T-helper 17 cell (primary cell): ENCODE measurements at places on chromosomes 12 and 14.

DNA sequence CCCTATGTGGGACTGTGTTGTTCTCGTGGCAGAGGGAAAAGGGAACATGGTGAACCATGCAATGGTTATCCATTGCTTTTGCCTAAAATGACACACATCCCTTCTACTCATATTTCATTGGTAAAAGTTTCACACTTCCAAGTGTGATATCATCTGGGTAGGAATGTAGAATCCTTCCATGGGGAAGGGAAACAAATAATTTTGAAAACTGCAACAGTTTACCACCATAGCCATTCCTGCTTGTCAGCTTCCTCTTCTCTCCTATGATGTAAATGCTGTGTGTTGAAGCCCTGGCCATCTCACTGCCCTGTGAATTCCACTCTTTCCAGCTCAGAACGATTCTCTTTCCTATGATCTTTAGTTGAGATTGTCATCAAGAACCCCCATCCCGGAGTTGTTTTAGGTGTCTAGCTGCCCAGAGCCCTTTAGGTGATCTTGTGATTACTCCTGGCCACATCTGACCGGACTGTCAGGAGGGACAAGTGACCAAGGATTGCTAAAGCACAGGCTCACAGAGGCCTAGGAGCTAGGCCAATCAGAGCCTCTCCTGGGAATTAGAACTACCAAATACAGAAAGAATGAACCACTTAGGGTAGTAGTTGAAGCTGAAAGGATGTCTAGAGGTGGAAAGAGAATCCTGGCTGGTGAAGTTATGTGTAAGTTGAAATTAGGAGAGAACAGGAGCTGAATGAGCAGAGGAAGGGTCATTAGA is 84.6 kb downstream of the VCPKMT start:
- no peak for DNase-seq

- DNase-seq, result no peak
Measured at GRCh38 chr12:102917026-102917787, at the start of gene PAH. Gene PAH (minus strand): TSS chr12:102917244. CDS start chr12:102917130, 114 bp downstream.

DNA sequence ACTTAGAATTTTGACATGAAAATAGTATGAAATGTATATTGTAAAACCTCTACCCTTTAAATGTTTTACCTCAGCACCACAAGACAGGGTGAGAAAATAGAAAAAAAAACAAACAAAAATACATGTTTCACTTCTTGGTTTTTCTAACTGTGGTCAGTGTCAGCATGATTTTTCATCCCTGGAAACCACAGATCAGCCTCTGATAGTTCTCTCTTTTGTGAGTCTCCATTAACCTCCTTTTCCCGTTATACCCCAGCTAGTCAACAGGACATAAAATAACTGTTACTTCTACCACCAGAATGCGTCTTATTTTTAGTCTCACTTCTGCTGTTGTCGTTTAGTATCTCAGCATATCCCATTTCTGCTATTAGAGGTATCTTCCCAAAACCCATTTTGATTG is 48.3 kb upstream of the KCNMB4 start:
- no peak for DNase-seq

DNA sequence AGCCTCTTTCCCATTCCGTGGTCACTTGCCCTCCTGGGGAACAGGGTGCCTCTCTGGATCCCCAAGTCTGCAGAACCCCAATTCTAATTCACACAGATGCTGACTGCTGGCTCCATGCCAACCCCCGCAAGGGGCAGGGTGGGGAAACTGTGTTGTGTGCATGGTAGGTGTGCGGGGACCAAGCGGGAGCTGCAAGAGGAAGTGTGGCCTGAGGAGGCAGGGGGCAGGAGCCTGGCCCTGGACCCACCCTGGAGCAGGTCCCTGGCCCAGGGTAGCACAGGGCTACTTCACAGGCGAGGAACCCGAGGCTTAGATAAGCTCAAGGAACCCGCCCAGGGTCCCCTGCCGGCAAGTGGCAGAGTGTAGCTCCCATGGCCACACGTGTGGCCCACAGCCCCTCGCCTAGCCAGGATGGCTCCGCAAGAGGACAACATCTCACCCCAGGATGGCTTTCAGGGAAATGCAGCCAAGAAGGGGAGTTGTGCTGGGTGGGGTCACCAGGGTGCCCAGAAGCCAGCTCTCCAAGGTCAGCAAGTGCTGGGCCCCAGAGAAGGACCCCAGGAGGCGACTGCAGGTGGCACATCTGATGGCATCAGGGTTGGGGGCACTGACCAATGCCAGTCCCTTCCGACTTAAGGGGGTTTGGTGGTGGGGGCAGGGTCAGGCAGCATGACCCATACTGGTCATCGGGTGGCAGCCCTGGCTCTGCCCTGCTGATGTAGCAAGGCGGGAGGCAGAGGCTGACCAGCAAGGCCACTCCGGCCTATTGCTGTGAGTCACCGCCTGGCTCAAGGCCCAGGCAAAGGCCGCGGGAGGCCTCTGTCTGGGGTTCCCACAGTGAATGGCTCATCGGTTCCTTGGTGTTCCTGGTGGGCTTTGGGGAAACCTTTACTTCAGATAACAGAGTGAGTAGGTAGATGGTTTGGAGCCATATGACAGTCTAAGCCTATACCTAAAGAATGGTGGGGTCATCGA is 37.3 kb upstream of the EML1 start:
- no peak for DNase-seq

- no peak for DNase-seq
Measured at GRCh38 chr14:41634286-41634685, 27.6 kb downstream of the LRFN5 start.

DNA sequence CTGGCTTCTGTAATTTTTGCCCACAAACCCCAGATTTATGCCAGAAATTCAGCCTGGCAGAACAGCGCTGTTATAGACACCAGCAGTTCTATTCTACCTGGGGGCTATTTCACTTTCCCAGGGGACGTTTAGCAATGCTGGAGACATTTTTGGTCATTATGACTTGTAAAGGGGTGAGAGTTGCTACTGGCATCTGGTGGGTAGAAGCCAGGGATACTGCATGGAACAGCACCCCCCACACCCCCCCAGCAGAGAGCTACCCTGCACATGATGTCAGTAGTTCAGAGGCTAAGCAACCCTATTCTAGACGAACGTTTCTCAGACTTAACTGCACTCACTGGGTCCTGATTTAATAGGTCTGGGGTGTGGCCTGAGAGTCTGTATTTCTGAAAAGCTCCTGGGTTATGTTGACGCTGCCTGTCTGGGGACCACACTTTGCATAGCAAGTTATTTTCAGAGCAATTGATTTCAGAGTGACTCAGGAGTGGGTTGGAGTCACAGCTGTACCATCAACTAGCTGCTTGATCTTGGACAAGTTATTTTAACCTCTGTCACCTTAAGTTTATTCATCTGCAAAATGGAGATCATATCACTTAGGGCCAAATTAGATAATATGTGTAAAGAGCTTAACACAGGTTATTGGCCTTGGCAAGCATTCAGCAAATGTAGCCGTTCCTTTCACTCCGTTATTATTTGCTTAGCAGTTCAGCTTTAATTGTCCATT is 48.5 kb downstream of the CHST11 start:
- DNase-seq, result no peak

DNA sequence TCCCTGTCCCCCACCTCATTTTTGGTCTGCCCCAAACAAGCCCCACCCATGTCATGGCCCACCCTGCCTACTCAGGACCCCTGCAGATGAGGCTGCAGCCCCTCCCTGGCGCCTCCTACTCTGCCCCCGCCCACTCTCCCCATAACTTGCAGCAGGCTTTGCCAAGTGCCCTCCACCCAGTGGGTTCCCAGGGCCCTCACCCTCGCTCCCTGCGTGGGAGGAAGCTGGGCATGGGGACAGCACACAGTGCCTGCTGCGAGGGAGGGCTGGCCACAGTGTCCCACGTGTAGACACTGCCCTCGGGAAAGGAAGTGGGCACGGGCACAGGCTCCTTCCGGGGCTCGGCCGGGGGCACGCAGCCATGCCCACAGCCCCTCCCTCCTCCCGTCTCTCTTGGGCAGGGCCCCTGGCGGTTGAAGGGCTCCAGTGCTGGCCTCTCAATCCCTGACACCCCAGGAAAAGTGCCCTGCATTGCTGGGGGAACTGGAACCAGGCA is 9.4 kb downstream of the AKT1 start:
- no peak for DNase-seq

DNA sequence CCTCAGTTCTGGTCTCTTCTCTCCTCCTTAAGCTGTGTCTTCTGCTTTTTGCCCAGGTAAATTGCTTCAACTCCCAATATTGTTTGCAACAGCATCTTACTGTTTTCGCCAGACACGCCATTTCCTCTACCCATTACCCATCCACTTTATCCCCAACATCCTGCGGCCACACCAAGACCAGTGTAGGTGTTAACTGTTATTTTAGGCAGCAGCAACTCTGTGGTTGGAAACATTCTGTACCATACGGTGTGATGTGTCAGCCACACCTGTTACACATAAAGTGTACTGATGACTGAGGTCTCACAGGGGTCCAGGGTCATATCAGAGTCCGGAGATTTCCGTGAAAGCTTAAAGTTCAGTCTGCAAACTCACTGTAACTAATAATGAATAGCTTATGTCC is 21.8 kb upstream of the KLRD1 start:
- no peak for DNase-seq

DNA sequence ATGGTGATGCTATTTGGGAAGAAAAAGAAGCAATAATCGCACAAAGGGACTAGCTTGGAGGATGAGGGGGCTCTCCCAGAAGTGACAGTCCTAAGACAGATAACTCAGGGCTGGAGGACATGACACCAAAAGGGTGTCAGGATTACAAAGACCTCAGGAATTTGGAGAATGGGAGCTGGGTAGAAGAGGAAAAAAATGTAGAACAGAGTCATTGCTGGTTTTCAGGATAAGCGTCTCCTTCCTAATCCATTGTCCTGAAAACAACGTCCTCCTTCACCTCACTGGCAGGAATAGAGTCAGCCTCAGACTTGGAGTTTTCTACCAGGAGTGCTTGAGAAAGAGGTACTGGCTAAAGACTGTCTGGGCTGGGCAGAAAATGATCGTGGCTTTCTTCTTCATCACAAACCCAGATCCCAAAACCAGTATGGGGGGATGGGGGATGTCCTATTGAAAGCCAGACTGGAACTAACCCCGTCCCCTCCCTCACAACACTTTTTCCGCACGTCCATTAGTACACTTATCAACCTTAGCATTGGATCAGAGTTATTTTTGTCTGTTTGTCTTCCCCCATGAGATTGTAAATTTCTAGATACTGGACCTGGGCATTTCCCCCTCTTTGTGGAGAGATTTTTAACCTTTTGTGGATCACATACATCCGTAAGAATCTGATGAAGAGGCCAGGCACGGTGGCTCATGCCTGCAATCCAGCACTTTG is 14.3 kb downstream of the B4GALNT3 start:
- no peak for DNase-seq

DNA sequence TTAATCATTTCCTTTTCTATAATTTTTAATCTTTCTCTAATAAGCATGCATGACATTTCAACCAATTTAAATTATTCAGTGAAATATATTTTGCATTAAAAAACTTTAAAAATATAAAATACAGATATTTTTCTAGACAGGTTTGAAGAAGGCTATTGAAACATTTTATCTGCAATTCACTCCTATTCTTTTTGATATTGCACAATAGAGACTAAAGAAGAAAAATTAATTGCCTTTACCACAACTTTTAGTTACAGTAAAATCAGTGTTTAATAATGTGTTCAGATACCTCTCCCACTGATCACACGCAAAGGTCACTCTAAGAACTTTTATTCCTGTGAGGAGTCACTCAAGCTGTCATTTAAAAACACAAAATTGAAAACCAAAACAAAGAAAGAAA is 1416.7 kb downstream of the FSCB start:
- DNase-seq, result no peak

- no peak for DNase-seq
Measured at GRCh38 chr14:75702616-75703261, 41.7 kb downstream of the TTLL5 start.

DNA sequence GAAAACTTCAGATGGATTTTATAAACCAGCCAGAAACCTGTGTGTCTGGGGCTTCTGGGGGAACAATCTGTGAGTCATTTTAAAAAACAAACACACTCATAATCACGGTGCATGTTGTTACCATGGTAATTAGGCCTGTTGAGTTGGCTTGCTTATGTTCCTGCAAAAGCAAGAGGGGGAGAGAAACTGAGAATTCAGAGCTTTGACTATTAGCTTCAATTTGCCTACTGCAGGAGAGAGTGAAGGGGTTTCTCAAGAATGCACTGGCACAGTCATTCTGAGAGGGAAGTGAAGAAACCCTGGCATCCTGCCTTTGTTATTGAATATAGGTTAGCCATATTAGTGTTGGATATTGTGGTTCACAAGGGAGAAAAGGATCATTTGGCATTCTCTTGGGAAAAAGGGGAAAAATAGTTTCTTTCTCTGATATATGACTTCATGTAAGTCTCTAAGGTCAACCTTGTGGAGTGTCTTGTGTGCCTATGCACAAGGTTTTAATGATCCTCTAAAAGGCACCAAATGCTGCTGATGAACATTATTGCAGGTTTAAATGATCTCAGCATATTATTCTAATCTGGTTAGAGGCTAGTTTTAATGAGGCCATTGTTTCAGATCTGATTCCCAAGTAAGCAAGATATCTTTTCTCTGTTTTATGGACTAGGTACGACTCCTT is 12.9 kb downstream of the GNG2 start:
- DNase-seq, result no peak

- no peak for DNase-seq
Measured at GRCh38 chr14:34766060-34766459, 51.7 kb upstream of the CFL2 start.

DNA sequence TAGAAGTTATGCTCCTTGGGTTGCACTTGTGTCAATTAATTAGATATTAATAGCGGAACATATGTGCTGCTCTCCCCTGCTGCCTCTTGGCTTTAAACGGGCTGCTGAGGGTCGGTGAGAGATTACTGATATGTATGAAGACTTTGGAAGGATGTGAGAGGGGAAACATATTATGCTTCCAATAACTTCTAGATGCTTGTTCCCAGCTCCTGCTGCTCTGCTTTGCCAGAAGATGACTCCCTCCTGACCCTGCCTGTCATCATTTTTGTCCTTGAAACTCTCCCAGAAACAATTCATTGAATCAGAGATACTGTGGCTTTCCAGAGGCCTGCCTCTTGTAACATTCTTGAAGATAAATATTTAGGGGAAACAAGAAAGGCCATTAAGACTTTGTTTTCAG is 300.1 kb upstream of the STXBP6 start:
- no peak for DNase-seq

- DNase-seq, result no peak
Measured at GRCh38 chr12:288687-289086, 26.1 kb upstream of the SLC6A13 start.

- DNase-seq, result no peak
Measured at GRCh38 chr12:27971606-27972005, 927 bp downstream of the PTHLH start.

- no peak for DNase-seq
Measured at GRCh38 chr12:132837693-132838409, 9.2 kb upstream of the GOLGA3 start.
